ENCODE measurements at places on chromosomes 6 and 20. TPM values are rescaled to one million over a fixed set of nuclear protein-coding genes. Genes with fewer than 3 reads are reported as not detected.

KIAA1755 gene
- 0.18 TPM for total RNA-seq

RSPH9 gene
- total RNA-seq: 0.50 TPM

IL17F gene
- total RNA-seq: not detected

DNA sequence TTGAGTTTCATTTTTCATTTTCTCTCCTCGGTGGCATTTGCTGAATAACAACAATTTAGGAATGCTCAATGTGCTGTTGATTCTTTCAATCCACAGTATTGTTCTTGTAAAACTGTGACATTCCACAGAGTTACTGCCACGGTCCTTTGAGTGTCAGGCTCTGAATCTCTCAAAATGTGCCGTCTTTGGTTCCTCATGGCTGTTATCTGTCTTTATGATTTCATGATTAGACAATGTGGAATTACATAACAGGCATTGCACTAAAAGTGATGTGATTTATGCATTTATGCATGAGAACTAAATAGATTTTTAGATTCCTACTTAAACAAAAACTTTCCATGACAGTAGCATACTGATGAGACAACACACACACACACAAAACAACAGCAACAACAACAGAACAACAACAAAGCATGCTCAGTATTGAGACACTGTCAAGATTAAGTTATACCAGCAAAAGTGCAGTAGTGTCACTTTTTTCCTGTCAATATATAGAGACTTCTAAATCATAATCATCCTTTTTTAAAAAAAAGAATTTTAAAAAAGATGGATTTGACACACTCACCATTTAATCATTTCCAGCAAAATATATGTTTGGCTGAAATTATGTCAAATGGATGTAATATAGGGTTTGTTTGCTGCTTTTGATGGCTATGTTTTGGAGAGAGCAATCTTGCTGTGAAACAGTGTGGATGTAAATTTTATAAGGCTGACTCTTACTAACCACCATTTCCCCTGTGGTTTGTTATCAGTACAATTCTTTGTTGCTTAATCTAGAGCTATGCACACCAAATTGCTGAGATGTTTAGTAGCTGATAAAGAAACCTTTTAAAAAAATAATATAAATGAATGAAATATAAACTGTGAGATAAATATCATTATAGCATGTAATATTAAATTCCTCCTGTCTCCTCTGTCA is 88.1 kb downstream of the SNAP25 start:
- no peak for DNase-seq

All from H9 (cell line).